Activated naive CD8-positive, alpha-beta T cell treated with anti-CD3 and anti-CD28 coated beads for 36 hours (primary cell): ENCODE measurements at places on chromosomes 7 and 10.

DNA sequence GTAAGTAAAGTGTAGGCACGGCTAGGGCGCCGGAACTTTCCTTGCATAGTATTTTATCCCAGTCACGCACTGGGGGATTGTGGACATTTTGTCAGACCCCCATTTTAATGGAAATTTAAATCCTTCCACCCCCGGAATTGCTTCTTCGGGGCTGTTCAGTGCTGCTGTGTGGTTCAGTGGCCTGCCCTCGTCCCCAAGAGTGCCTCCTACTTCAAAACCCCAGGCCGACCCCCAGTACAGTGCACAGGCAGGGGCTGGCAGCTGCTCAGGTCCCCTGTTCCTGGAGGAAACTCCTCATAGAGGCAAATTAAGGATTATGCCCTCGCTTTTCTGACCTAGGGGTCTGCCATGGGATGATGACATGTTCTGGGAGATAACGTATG lies 94.5 kb downstream of the PTPRE start:
- DNase-seq, result no peak

DNA sequence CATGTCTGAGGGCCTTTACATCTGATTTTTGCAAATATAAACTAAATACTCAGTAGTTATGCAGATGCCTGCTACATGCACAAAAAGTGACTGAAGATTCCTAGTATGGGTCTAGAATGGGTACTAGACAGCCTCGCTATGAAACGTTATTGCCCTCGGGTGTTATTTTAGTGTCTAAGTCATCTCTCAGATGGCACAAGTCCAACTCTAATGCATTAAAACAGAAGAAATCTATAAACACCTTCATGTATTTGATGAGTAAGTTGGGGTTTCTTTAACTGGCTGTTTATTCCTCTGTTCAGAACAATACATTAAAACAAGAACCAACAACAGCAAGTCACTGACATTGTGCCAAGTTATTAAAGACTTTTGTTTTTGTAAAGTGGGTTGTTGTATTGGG lies 41.6 kb downstream of the TEX36 start:
- no peak for DNase-seq

- no peak for DNase-seq
Measured at GRCh38 chr7:42677751-42678699, 233.8 kb downstream of the C7orf25 start.

DNA sequence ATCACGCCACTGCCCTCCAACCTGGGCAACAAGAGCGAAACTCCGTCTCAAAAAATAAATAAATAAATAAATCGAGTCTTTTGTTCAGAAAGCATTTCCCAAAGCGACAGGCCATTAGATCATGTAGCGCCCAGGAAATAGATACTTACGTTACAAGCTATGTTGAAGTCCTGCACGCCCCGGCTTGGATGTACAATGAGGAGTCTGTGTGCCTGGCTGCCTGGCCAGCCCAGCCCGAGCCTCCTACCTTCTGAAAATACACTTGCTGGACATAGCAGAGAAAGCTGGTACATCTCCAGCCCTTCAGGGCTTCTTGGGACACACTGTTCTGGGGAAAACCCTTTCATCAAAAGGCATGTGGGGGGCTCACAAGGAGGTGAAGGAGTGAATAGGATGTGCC lies 22.1 kb downstream of the FGFR2 start:
- no peak for DNase-seq
